ENCODE measurements at places on chromosomes 4 and X. TPM values are rescaled to one million over a fixed set of nuclear protein-coding genes. Genes with fewer than 3 reads are reported as not detected.

HSFX2 gene
- polyA plus RNA-seq: 2.0 TPM

CFAP47 gene
- not detected for polyA plus RNA-seq

RNF212 gene
- 1.7 TPM for polyA plus RNA-seq

ERAS gene
- polyA plus RNA-seq: not detected

PNMA5 gene
- not detected for polyA plus RNA-seq

QDPR gene
- polyA plus RNA-seq: 16.9 TPM

ASMTL gene
- polyA plus RNA-seq: 29.3 TPM

HS3ST1 gene
- 2.9 TPM for polyA plus RNA-seq

CFP gene
- polyA plus RNA-seq: 3.1 TPM

ALPK1 gene
- 2.9 TPM for polyA plus RNA-seq

STS gene
- 5.4 TPM for polyA plus RNA-seq

FGF16 gene
- not detected for polyA plus RNA-seq

STAG2 gene
- 21.5 TPM for polyA plus RNA-seq

TCEAL2 gene
- polyA plus RNA-seq: 21.0 TPM

EOLA1 gene
- polyA plus RNA-seq: 21.5 TPM

STPG2 gene
- not detected for polyA plus RNA-seq

TRIM2 gene
- 26.1 TPM for polyA plus RNA-seq

NLGN3 gene
- 0.12 TPM for polyA plus RNA-seq

CD40LG gene
- 0.30 TPM for polyA plus RNA-seq

KIAA1210 gene
- not detected for polyA plus RNA-seq

IL2 gene
- not detected for polyA plus RNA-seq

GAGE12F gene
- not detected for polyA plus RNA-seq

ENPP6 gene
- 0.93 TPM for polyA plus RNA-seq

GPC4 gene
- polyA plus RNA-seq: 9.2 TPM

VCX2 gene
- not detected for polyA plus RNA-seq

HSFX4 gene
- not detected for polyA plus RNA-seq

YIPF7 gene
- not detected for polyA plus RNA-seq

MGARP gene
- 0.31 TPM for polyA plus RNA-seq

C4orf36 gene
- polyA plus RNA-seq: not detected

UNC5C gene
- polyA plus RNA-seq: 0.62 TPM

APOOL gene
- polyA plus RNA-seq: 5.2 TPM

MYOZ2 gene
- polyA plus RNA-seq: 0.33 TPM

ARR3 gene
- not detected for polyA plus RNA-seq

DOK7 gene
- 5.0 TPM for polyA plus RNA-seq

TEC gene
- polyA plus RNA-seq: 2.0 TPM

GPRASP2 gene
- 2.7 TPM for polyA plus RNA-seq

KLHL34 gene
- polyA plus RNA-seq: not detected

PABPC1L2A gene
- not detected for polyA plus RNA-seq

KLHL13 gene
- 2.9 TPM for polyA plus RNA-seq

LPAR4 gene
- polyA plus RNA-seq: 0.08 TPM

FATE1 gene
- polyA plus RNA-seq: not detected

ZNF595 gene
- polyA plus RNA-seq: 4.5 TPM

MAGEB1 gene
- not detected for polyA plus RNA-seq

GRIA3 gene
- 1.1 TPM for polyA plus RNA-seq

HHIP gene
- polyA plus RNA-seq: 3.2 TPM
